B cell (primary cell): ENCODE measurements at places on chromosomes 3 and 15.

DNA sequence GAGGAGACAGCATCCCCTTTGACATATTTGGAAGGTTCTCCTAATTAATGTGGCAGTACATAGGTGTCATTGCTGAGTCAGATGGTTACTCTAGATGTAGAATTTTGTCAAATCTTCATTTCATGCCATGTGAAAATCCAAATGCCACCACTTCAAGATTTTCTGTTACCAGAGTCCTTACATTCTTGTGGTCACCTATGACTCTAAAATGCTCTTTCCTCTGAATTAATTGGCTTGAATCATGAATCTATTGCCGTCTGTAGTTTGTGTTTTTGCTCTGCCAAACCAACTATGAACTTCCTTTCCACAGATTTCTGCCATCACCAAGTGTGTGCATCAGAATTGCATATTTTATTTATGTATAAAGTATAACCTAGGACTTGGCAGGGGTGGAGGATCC lies 269.4 kb upstream of the ZPLD1 start:
- DNase-seq: no peak

DNA sequence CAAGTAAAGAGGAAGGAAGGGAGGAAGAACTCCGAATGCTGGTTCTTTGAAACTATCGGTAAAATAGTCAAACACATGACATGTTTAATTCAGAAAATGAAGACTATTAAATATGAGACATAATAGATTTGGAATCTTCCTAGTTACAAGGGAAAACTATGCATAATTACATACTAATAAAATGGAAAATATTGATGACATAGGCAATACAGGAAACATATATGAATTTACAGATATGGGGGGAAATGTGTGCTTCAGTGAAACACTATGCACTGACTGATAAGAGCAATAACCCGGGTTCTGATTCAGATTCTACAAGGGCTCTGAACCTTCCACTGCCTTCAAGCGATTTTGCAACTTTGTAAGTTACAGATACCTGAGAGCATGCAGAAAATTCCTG lies 185.9 kb downstream of the PDE8A start:
- no peak for DNase-seq

DNA sequence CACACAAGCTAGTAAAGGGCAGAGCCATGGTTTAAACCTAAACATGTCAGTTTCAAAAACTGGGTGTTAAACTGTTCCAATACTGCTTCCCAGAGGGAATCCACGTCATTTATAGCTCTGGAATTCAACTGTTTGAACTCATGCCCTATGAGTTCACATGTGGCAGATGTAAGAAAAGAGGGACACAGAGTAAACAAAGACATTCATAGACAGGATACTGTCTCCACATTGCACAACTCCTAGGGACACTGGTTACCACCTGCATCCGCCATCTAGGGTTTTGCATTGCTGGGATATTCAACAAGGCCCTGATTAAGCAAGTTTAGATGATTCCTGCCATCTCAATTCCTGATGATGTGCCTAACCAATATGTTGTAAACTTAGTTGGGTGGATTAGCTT lies 134.1 kb upstream of the COL8A1 start:
- no peak for DNase-seq

- DNase-seq: no peak
Measured at GRCh38 chr15:90062973-90063769, 39.1 kb downstream of the IDH2 start.

- DNase-seq: no peak
Measured at GRCh38 chr3:150764967-150765366, 2.0 kb upstream of the SIAH2 start.

GRCh38 chr3:74621581-74621980 lies 7.1 kb upstream of the CNTN3 start:
- DNase-seq: no peak

DNA sequence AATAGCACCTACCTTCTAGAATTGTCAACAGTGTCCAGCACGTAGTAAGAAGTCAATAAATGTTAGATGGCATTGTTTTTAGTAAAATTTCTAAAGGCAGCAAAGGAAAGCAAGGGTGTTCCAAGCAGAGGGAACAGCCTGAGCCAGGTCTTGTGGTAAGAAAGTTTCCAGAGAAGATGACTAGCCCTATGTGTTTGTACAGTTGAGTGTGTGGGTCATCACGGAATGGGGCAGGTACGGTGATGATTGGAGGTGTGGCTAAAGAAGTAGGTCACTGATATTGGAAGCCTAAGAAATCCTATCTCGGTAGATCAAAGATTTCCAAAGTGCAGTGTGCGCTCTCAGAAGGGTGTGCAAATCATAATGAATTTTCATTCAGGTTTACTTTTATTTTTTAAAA lies 94.2 kb upstream of the BCL6 start:
- DNase-seq: no peak

DNA sequence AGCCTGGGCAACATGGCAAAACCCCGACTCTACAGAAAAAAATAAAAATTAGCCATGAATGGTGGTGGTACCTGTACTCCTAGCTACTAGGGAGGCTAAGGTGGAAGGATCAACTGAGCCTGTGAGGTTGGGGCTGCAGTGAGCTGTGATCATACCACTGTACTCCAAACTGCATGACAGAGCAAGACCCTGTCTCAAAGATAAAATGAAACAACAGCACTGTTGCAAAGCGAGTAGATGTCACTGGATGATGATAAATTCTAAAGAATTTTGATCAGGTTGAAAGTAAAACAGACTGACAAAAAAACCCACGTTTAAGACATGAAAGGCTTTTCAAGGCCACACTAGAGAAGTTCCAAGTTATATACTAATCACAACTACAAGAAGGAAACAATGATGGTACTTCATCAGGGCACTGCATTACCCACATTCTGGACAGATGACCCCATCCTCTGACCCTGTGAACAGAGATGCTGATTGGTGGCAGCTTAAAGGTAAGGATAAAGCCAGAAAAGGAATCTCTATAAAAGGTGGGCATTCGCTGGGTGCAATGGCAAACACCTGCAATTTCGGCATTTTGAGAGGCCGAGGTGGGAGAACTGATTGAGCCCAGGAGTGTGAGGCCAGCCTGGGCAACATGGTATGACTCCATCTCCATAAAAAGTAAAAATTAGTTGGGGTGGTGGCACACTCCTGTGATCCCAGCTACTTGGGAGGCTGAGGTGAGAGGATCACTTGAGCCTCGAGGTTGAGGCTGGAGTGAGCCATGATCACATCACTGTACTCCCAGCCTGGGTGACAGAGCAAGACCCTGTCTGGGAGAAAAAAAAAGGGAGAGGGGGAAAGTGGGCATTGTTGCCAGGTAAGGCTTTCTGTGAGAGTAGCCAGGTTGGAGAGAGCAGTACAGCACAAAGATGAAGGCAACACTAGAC lies 59.2 kb downstream of the TBL1XR1 start:
- no peak for DNase-seq

DNA sequence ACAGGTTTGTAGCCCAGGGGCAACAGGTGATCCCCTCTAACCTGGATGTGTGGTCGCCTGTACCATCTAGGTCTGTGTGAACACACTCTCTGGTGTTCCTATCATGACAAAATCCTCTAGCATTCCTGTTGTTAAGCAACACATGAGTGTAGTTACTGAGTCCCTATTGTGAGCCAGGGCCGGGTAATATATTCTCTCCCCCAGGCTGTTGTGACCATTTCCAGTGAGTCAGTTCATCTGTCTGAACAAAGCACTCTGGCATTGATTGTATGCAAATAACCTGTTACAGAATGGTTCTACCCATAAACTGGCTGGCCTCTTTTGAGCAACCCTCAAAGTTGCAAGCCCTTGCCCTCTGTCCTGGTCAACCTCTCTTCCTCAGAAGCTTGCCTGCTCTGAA lies 2.6 kb upstream of the FLNB start:
- no peak for DNase-seq

DNA sequence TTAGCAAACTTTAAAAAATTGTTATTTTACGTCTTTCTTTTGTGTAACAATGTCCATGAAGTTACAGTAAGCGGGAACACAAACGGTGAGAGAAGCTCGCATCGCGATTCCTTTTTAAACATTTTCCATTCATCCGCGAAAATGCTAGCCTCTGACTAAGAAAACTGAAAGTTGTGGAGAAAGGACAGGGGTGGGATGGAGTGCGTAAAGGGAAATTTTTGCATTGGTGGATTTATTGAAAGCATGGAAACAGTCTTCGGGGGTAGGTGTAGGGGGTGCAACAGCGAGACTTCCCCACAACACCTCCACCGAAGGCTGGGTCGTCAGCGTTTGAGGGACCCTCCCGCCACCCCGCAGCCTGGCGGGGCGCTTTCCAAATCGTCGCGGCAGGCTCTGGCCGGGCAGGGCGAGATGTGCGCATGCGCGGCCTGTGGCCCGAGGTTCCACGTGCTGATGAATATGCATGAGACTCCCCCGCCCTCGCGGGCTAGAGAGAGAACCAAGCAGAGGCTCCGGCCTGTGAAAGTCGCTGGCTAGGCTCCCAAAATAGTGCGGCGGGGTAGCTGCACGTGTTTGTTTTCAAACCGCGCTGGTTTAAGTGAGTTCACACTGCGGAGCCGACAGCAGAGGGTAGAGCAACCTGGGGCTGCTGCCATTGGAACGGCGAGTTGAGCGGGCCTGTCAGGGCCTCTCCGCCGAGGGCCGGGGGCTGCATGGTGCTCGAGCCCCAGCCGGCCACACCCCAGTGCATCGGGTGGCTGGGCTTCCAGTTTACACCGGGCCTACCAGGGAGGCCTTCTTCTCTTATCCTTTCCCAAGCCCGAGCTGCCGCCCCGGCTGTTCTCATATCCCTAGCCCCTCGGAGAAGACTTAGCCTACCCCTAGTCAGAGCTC lies 9.9 kb downstream of the ZIC1 start:
- no peak for DNase-seq

DNA sequence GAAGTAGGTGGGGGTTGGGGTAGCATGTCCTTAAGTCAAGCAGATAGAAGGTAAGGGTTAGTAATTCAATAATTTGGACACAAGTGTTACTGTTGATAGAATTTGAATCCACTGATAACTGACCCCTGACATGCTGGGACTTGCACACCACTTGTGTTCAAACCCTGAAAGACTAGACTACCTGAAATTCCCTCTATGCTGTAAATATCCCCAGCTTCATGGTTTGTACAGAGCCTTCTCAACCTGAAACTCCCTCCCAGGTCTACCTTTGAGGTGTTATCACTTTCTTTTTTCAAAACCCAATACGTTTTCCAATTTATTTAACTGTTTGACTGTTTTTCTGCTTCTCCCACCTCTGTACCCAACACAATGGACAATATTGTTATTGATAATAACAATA lies 459.6 kb downstream of the NLGN1 start:
- no peak for DNase-seq

DNA sequence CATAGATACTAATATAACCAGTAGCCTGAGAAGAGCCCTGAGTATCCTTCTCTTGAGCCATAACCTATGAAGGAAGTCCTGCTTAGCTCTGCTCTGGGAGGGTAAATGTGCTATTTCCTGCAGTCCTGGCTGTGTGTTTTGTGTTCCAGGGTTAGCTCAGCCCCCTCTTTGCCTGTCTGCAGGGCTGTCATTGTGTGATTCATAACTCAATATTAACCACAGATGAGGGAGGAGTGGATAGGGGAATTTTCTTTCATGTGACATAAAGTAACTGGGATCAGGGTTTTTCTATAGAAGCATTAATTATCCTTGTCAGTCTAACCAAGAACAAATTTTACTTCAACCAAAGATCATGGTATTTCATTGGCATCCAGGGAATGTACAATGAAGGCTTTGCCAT lies 183.3 kb upstream of the ZBTB20 start:
- DNase-seq: no peak

- no peak for DNase-seq
Measured at GRCh38 chr15:27235681-27236080, 264.7 kb downstream of the GABRG3 start.

DNA sequence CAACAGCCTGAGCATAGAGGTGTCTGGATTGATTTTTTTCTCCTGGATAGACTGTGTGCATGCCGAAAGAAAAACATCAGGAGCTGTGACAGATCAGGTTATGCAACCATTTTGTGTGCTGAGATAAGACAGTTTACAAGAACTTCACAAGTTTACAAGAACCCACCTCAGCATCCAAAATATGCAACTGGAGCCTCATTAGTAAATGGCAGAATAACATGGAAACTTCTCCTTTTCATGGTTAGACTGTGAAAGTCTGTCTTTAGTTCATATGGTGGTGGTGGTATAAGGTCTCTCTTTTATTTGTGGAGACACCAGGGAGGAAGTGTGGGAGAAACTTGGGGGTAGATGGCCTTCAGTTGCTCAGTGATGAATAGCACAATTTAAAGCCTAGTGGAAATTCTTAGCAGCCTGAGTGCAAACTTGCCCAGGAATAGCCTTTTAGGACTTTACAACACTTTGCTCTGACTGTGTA lies 3.7 kb upstream of the ZNF609 start:
- DNase-seq: no peak
